ENCODE measurements at places on chromosomes 12 and 14. TPM values are rescaled to one million over a fixed set of nuclear protein-coding genes. Genes with fewer than 3 reads are reported as not detected.

The DLST gene
- total RNA-seq: 116 TPM

The A2M gene
- not detected for total RNA-seq

The ZNF268 gene
- total RNA-seq: 8.5 TPM

The MYF6 gene
- total RNA-seq: not detected

The LBHD2 gene
- total RNA-seq: not detected
